ENCODE measurements at places on chromosomes 3 and 15.

- DNase-seq, result no peak
Measured at GRCh38 chr3:981156-981555, 111.7 kb upstream of the CNTN6 start.

DNA sequence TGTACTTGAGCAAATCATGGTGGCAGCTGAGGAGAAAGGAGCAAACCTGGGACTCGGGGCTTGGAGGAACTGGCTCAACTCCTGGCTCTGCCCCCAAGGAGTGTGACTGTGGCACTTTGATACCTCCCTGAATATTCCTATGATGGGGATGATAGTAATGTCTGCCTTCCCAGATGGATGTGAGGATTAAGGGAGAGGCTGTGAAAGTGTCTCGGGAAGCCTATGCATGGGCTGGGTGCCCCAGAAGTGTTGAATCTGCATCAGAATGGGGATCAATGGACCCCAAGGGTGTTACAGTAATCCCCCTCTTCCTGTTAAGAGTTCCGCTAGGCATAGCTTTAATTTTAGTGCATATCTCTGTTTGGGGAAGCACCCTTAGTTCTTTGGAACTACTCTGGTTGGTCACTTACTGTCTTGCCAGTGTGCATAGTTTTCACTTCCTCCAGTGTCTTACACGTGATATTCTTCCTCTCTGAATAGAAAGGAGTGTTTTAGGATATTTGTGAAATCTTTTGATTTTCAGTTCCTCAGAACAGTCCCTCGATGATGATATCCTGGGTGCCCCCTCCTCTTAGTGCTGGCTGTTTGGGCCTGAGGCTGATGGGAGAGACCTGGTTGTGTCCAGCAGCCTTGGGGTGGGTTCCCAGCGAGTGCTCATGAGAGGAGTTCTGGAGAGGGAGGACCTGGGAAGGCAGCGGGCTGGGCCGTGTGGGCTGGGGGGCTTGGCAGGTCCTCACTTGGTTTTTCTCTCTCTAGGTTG lies 97.5 kb downstream of the CHDH start:
- DNase-seq, result no peak

DNA sequence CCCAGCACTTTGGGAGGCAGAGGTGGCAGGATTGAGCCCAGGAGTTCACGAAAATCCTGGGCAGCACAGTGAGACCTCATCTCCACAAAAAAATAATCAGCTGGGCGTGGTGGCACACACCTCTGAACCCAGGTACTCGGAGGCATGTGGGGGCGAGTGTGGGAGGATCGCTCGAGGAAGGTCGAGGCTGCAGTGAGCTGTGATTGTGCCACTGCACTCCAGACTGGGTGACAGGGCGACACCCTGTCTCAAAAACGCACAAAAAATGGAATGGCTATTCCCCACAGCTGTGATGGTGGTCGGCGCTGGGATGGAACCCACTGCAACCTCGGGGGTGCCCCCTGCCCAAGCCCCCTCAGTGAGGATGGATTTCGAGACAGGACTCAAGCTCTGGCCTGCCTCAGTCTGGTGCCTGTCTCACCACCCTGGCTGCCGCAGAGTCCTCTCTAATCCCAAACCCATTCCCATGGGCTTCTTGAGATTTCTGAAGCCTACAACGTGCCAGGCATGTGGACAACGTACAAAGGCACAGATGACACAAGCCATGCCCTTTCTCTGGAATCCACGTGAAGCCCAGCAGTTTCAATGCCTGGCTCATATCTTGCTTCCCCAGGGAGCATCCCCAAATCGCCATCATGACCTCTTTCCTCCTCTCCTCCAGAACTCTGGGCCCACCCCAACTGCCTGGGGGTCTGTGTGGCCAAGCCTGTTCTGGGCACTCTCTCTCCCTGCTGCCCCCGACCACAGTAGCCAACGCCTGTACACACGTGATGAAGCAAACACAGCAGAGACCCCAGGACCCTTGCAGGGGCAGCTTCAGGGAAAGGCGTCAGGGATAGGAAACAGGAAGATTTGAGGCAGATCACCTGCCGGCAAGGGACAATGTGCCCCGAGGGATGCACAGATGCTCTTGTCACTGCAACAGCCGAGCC lies 32.4 kb downstream of the ADAMTS17 start:
- no peak for DNase-seq

DNA sequence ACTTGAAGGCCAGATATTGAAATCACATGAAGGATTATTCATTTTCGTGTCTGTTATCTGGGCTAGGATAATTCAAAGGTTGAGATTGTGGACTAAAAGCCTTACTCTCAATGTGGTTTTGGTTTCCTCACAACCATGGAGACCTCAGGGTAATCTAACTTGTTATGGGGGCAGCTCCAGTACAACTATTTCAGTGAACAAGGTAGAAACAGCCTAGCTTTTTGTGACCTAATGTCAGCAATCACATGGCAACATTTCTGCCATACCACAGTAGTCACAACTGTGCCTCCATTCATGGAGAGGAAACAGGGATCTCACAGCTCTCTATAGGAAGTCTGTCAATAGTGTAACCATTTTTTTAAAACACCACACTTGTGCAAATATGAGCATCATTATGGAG lies 62.4 kb upstream of the RARB start:
- no peak for DNase-seq

GRCh38 chr3:188208516-188208981 lies 54.6 kb downstream of the LPP start:
- DNase-seq, result no peak

DNA sequence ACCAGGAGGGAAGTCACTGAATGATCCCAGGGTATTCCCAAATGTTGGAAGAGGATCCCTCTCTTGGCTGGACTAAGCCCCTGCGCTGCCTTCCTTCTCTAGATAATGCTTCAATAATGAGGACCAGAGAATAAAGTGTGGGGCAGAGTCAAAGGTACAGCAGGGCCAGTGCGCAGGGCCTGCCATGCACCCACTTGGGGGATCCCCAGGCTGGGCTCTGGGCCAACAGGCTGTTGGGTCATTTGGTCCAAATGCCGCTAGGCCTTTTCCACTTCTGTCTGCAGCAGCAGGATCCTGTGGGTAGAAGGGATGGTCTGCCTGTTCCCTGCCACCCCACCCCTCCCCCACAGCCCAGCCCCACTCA lies 5.7 kb upstream of the CLK3 start:
- no peak for DNase-seq

DNA sequence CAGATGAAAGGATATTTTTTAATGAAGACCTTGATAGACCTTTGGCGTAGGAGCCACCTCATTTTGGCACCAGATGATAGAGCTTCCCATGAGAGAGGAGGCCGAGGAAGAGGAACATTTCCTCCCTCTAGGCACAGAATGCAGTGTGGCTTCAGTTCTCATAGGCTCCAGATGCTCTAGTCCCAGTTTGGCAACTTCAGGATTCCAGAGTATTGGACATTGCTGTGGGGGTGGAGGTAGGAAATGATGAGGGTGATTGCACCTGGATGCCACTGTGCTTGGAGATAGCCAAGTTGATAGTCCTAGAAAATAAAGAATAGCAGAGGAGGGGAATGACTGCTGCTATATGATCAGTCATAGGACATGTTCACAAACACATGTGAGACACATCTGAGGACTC lies 58.3 kb upstream of the KY start:
- DNase-seq, result no peak

DNA sequence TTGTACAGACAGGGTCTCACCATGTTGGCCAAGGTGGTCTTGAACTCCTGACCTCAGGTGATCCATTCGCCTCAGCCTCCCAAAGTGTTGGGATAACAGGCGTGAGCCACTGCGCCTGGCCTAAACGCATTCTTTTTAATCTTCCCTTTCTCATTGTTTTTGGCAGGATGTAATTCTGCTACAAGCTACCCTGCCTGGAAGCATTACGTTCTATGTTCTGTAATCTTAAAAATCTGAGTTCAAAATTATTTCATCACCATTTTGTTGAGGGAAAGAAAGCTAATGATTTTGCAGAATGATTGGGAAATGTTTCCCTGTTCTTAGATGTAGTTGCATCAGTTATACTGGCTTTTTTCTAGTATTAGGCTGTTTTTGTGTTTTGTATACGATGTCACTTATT lies 71.5 kb downstream of the RGMA start:
- no peak for DNase-seq

GRCh38 chr3:14133876-14134275 lies 9.0 kb downstream of the TMEM43 start:
- no peak for DNase-seq

GRCh38 chr3:116432795-116433194 lies 12.5 kb downstream of the LSAMP start:
- DNase-seq, result no peak

- no peak for DNase-seq
Measured at GRCh38 chr3:11835028-11835639, 11.6 kb downstream of the TAMM41 start.

GRCh38 chr3:117545484-117545883 lies 835.9 kb downstream of the TUSC7 start:
- DNase-seq, result no peak

DNA sequence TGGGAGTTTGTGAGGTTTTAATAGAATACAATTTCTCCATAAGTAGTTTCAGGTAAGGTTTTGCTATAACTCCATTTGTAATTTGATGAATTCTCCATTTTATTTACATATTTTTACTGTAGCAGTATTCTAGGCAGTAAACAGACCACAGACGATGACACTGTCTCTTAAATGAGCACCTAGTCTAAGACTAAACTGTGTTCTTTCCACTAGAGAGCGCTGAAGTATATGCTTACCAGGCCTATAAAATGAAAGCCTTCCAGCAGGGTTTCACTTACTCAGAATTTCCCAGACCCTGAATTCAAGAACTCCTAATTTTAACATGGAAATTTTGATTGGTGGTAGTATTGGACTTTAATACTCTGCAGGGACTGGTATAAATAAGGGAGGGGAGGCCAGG lies 41.6 kb downstream of the POLG start:
- no peak for DNase-seq

- DNase-seq, result peak; percentile 53
Measured at GRCh38 chr3:190424478-190425439, 24.9 kb downstream of the TMEM207 start.

DNA sequence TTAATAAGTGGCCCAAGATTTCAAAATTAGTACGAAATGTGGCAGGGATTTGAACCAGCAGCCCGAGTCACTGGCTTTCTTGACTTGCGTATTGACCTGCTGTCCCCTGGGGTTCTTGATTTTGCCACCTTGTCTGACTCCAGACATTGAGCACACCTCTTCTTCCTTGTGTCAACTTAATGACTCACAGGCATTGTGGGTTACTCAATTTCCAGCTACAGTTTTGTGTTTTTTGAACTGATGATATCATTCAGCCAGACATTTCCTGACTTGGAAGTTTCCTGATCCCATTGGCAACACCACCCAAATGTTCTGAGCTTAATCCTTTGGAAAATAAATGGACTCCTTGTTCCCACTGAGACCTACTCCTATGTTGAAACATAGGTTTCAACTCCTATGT lies 64.2 kb downstream of the MOBP start:
- no peak for DNase-seq

DNA sequence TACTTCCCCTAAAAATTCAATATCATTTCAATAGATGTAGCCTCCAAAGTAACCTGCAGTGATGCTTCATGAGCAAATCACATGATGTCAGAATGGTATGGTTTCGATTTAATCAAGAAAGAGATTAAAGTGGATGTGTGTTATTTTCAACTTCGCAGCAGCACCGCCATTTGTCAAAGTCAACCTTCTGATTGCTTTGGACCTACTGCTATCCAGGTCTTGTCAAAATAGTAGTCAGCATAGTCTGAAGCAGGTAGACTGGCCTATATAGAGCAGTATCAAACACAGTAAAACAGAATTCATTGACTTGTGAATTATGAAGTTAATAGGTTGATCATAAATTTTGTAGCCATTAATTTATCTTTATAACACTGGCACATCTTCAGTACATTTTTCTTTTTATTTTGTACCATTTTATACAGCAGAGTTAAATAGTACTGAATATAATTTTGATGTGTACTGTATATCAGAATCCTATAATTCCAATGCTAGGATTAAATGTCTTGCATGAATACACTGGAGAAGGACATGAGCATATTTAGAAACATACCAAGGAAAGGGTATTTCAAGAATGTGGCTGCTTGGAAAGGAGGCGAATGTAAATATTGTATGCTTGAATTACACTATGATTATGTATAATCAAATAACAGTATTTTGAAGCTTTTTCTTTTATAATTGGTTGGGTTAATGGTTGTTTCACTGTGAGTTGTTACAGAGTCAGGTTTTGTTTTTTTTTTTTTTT lies 79.6 kb downstream of the CDIN1 start:
- DNase-seq, result no peak

DNA sequence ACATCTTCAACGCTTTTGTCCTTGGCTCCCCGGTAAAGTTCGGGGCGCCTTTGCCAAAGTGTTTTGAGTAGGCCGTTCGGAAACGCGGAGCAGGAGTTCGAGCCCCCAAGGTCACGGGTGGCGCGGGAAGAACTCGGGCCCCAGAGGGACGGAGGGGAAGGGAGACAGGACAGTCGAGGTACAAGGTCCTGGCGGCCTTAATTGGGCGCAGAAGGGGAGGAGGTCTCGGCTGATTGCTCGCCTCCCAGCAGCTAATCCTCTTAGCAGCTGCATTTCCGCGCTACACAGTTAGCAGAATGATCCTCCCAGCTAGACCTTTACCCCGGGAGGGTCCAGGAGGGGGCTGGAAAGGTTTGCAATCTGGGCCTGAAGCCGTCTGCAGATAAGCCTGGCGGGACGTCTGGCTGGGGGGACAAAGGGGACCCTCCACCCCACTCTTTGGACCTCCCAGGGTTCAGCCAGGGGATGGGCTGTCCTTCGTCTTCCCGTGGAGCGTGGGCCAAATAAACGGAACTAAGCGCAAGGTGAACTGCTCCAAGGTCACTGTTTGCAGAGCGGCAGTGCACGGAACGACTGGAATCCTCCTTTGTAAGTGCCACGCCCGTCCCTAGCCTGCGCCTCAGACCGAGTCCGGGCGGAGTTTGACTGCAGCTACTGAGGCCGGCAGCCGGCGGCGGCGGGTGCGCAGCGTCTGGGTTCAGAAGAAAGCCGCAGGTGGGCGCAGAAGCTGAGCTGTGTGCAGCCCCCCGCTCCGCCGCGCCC lies 7.2 kb downstream of the EOMES start:
- peak; percentile 78 for DNase-seq

GRCh38 chr3:174098746-174099145 lies 701.2 kb downstream of the NLGN1 start:
- no peak for DNase-seq

GRCh38 chr3:152365766-152366593 lies 97.3 kb downstream of the MBNL1 start:
- DNase-seq, result no peak

- DNase-seq, result no peak
Measured at GRCh38 chr3:23829242-23829934, 23.6 kb downstream of the UBE2E1 start.

- no peak for DNase-seq
Measured at GRCh38 chr15:35020974-35021373, 32.9 kb upstream of the ZNF770 start.

- DNase-seq, result no peak
Measured at GRCh38 chr3:7917443-7918151, 584.0 kb upstream of the LMCD1 start.

DNA sequence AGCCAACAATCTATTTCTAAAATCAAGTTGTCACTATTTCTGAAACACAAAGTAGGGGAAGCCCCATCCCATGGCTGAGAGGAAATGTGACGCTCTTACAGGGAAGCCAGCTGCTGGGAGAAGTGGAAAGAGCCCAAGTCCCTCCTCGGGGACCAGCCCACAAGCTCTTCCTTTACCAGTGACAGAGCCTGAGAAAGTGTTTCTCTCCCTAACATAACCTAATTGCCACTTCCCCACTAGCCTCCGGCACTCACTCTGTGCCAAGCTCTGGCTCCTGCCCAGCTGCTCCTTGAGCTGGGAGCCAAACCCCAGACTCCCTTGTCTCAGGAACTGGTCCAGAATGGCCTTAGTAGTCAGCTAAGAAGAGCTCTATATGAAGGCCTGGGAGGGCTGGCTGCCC lies 42.9 kb downstream of the TNFAIP8L3 start:
- DNase-seq, result no peak

All from D341Med (cell line).